ENCODE measurements at places on chromosomes 5 and 9.

- DNase-seq, result no peak
Measured at GRCh38 chr9:21289848-21290247, 15.3 kb downstream of the IFNA5 start.

DNA sequence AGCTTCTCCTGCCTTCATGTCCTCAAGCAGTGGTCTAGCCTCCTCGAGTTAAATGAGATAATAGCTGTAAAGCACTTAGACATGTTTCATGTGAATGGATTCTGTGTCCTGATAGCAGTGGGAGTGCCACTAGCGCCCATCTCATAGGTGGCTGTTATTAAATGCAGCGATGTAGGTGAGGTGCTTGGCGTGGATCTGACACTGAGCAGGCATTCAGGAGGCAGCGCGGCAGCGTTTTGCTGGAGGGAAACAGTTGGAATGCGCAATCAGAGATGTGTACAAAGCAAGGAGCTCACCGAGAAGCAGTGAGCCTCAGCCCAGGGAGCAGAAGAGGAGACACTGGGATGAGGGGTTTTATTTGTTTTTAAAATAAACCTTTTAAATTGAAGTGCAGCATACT lies 106.6 kb downstream of the RGS3 start:
- DNase-seq, result no peak

DNA sequence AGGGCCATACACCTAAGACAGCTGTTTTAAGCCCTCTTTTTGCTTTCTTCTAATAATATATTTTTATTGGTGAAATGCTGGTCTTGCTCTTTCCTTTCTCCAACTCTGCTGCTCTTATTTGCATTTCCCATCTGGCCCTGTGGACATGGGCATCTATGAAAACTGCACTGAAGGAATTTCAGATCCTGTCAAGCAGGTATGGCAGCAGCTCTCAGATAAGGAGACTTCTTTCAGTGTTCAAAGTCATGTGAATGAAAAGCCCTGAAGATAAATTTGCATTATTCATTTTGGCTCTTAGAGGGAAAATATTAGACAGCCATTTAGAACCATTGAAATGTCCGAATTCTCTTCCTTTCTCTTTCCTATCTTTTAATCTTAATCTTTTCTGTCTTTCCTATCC lies 668.0 kb upstream of the RIOK2 start:
- DNase-seq, result no peak

DNA sequence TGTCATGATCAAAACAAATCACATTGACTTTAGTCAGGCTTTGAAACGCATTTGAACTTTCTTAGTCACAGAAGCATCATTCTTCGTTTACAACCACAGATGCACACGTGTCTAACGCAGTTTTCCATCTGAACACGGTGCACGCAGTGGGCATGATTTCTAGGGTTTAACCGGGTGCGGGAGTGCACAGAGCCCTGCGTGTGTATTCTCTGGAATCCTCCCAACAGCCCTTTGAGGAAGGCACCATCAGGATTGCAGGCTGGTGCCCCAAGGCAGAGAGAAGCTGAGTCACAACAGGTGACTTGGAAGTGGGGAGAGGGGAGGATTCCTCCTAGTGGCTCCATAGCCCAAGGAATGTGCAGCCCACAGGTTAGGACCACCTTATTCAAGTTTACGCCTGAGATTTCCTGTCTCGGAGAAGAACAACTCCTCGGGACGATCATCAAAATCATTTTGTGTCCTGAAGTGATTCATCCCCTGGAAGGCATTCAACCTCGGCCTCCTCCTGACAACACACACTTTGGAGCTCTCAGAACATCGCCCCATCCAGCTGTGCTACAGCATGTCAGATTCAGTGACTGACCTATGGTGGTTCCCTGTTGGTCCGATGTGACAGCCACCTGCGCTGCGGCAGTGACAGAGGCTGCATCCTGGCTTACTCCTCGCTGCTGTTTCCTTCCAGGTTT lies 13.1 kb downstream of the ROPN1L start:
- no peak for DNase-seq

GRCh38 chr5:113974976-113975375 lies 386.9 kb upstream of the KCNN2 start:
- no peak for DNase-seq

DNA sequence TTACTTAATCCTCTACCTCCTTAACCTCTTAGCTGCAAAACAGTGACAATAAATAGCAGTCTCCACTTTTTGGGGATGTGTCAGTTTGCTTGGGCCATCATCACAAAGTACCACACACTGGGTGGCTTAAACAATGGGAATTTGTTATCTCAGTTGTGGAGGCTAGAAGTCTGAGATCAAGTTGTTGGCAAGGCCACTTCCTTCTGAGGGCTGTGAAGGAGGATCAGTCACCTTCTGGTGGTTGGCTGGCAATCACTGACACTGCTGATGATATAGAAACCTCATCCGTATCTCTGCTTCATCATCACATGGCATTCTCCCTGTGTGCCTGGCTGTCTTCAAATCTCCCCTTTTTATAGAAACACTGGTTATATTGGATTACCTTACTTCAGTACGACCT lies 187.1 kb upstream of the TBC1D2 start:
- no peak for DNase-seq

- no peak for DNase-seq
Measured at GRCh38 chr5:125868036-125868435, 555.2 kb upstream of the GRAMD2B start.

- DNase-seq, result no peak
Measured at GRCh38 chr5:135971701-135972100, 16.9 kb upstream of the LECT2 start.

DNA sequence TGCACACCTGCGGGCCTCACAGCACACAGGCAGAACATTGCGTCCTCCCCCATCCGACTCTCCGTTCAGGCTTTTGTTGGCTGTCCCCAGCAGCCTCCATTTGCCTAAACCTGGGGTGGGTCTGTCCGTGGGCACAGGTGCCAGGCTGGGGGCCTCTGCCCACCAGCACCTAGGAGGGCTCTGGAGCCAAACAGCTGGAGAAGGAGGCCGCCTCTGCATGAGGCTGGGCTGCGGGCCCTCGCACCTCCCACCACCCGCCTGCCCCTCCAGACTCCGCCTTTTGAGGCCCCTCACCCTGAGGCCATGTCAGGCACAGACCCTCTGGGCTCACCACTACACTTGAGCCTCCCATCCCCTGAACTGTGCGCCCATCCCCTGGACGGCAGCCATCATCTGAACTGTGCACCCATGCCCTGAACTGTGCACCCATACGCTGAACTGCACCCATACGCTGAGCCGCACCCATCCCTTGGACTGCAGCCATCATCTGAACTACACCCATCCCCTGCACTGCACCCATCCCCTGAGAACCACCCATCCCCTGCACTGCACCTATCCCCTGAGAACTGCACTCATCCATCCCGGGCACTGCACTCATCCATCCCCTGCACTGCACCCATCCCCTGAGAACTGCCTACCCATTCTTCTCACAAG lies 98.0 kb upstream of the OTULINL start:
- DNase-seq, result no peak

GRCh38 chr9:98101416-98101815 lies 17.6 kb downstream of the TRIM14 start:
- no peak for DNase-seq

- no peak for DNase-seq
Measured at GRCh38 chr9:37902796-37903646, 906 bp downstream of the SLC25A51 start.

DNA sequence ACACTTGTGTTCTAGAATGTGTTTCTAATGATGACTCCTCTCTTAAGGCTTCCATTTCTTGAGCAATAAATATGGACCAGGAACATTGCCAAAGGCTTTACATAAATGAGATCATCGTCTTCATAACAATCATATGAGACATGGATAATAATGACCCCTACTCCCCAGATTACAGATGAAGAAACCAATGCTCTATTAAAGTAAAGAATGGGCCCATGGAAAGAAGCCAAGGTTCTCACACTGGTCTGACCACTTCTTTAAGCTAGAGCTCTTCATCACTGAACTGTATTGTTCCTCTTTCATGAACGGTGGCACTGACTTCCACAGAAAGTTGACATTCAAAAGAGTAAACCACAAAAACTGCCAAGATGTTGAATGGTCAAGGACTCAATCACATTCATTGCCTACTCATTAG lies 65.3 kb downstream of the MARCHF3 start:
- DNase-seq, result no peak

DNA sequence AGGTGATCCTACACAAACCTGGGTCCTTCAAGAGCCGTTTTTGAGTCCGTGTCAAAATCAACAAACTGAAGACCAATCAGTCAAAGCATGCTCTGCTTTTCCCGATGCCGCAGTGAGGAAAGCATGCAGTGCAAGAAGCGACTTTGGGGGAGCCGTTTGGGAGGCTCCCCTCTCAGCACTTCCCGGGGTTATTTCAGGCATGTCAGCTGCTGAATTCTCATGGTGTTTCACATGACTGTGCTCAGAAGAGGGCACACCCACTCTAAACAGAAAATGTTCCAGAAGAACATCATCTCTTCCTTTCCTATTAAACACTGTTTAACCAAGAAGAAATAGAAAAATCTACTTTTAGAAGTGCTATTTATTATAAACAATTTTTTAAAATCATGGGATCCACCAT lies 125.5 kb downstream of the EPB41L4A start:
- DNase-seq, result no peak

- no peak for DNase-seq
Measured at GRCh38 chr9:122033775-122034373, 59.2 kb downstream of the TTLL11 start.

DNA sequence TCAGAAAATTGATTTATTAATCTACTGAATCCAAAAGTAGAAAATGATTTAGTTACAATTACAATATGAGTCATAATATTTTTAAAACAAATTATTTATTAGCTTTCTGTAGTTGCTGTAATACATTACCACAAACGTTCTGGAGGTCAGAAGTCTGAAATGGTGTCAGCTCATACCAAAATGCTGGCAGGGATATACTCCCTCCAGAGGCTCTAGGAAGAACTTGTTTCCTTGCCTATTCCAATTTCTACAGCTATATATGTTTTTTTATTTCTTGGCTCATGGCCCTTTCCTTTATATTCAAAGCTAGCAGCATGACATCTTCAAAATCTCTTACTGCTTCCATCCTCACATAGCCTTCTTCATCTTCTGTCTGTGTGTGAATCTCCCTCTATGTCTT lies 667.9 kb upstream of the ITGA1 start:
- no peak for DNase-seq

GRCh38 chr9:101312661-101313060 lies 72.1 kb downstream of the BAAT start:
- DNase-seq, result no peak

DNA sequence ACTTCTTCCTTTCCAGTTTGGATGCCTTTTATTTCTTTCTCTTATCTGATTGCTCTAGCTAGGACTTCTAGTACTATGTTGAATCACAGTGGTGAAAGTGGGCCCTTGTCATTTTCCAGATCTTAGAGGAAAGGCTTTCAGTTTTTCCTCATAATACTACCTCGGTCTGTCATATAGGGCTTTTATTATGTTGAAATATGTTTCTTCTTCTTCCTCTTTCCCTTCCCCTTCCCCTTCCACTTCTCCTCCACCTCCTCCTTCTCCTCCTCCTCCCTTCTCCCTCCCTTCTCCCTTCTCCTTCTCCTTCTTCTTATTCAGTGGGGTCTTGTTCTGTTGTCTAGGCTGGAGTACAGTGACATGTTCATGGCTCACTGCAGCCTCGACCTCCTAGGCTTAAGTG lies 9.2 kb upstream of the TERT start:
- no peak for DNase-seq

- no peak for DNase-seq
Measured at GRCh38 chr9:109245310-109245897, 75.5 kb downstream of the EPB41L4B start.

DNA sequence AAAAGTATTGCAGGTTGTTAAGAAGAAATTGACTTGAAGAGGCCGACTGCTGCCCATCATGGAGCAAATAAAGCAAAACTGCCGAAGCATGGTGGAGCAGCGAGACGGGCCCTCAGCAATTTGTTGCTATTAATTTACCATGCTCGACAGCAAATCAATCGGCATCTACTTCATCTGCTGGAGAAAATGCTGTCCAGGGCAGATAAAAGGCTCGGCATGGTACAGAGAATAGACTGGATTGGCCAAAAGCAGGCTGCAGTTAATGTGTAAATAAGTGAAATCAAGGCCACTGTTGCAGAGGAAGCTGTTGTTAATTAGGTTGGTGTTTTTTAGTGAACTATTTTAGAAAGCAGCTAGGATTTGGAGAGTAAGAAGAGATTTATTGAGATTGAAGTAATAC lies 8.3 kb downstream of the TLE4 start:
- DNase-seq, result no peak

DNA sequence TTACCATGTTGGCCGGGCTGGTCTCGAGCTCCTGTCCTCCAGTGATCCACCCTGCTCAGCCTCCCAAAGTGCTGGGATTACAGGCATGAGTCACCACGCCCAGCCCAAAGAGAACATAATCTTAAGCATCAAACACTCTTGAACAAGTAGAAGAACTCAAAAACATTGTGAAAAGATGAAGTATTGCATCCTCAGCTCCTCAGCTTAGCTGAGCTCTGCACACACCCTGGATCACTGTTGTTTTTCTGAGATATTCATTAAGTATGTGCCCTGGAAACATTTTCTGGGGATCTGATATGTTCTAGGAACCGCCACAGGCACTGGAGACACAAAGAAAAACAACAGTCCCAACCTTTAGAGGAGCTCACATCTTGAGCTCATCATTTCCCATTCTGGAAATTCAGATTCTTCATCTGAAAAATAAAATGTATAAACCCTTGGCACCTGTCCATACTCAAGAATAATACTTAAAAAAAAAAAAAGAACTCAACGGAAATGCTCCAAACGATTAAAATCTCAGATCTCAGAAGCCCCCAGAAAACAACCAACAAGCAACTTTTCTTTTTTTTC lies 62.2 kb upstream of the ZNF462 start:
- no peak for DNase-seq

DNA sequence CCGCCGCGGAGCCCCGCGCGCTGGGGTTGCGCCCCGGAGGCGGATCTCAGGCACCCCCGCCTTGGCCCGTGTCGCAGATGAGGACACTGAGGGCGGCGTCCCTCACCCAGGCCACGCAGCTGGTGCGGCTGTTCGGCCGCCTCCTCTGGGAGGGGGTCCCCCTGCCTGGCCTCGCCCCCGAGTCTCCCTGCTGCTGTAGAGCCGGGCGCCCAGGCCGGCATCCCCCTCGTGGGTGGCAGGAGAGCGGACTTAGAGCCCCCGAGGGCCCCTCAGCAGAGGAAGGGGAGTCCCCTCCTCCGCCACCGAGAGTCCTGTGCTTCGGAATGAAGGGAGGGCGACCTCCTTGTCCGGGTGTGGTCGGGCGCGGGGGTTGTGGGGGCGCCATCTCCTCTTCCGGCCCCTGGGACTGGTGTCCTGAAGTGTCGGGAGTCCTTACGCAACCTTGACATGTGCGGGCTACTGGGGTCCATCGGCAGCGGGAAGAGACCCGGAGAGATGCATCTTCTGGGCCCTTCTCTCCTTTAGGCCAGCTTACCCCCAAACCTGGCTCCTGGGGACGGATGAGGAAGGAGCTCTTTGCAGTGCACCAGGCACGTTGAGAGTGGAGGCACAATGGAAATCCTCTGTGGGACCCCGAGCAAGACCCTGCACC lies 11.7 kb upstream of the EXOSC2 start:
- DNase-seq, result no peak

- DNase-seq, result no peak
Measured at GRCh38 chr5:31909073-31909472, 265.0 kb downstream of the GOLPH3 start.
